ENCODE measurements at places on chromosomes 4 and X. TPM values are rescaled to one million over a fixed set of nuclear protein-coding genes. Genes with fewer than 3 reads are reported as not detected.
A peak's percentile ranks its signal among the peaks of the same experiment; 100 is the strongest.

GRCh38 chrX:71859637-71860036 is 51.0 kb upstream of the NHSL2 start:
- DNase-seq = no peak

DNA sequence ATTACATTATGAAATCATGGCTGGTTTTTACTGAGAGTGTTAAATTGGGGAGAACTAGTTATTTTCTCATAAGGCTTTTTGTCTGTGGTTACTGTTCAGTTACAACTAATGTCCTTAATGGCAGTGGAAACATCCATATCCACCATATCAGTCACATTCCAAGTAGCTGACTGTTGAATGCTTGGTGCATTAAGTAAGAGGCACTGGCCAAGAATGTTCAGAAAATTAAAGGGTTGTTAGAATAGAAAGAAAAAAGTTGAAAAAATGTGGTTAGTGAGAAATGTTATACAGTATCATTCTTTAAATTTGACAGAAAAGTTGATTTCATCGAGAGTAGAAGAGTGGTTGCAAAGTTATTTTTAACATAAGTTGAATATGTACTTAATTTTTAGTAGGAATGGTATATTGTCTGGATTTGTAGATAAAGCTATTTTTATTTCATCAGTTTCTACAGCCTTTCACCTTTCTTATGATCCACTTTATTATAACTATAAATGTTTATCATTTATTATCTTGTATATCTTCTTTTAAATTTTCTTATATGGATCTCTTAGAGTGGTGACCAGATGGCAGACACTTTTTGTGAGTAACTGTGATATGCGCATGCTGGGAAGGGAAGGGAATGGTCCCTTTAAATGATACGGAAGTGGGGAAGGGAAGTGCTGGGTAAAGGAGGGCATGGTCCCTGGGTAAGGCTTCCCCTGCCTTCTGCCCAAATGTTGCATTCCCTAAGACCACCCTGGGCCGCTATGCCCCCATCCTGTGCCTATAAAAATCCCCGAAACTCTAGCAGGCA is 2407.1 kb downstream of the ARAP2 start:
- DNase-seq = no peak

- no peak for DNase-seq
These were observed 31.2 kb upstream of the VSIG4 start for GRCh38 chrX:66071126-66071525.

DNA sequence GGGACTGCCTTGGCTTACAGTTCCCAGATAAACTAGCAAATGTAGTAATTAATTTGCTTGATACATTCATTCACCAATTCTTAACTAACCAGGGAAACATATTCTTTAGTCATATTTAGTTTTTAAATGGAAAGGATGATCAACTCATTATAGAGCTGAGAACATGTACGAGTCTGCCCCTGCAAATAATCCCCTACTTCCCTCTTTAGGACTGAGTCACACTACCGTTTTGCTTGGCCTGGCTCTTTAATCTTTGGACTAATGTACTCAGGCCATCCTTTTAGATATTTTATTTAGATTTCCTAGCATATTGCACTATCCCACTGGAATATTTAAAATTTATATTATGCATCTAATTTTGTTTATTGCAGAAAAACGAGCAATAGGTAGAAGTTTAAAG is 105.5 kb upstream of the LCORL start:
- DNase-seq = no peak

DNA sequence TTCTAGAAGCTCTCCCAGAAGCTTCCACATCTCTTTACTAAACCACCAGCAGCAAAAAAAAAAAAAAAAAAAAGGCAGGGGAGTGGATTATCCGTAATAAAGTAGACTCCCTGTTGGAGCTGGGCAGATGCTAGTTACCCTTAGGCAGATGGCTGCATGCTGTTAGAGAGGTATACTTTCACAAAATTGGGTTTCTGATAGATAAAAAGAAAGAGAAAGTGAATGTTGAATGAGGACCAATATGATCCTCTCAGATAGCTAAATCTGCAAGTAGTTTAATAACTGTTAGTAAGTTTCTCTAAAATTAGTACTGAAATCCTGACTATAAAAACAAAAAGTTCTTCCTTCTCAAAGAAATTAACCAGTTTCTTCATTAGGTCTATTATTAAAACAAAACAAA is 195.4 kb downstream of the ANAPC10 start:
- DNase-seq = no peak

- peak; percentile 86 for DNase-seq
These were observed 622 bp downstream of the TAFAZZIN start for GRCh38 chrX:154411981-154412340.

DNA sequence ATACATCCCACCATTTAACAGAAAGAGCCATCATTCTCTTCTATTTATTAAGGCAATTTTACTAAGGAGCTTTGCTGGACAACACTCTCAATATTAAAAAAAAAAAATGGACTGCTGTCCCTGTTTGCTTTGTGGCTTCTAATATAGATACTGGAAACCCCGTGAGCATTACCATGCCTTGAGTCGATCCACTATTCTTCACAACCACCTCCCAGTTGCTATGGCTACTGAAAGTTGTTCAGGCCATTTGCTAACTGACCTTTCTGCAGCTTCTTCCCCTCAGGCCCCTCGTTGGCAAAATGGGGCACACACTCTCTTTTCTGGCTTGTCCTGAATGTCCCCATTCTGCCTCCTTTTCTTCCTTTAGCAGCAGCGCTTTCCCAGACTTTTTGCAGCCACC is 340.4 kb downstream of the NR3C2 start:
- no peak for DNase-seq

GRCh38 chr4:38503689-38504395 is 160.2 kb upstream of the KLF3 start:
- DNase-seq = no peak

DNA sequence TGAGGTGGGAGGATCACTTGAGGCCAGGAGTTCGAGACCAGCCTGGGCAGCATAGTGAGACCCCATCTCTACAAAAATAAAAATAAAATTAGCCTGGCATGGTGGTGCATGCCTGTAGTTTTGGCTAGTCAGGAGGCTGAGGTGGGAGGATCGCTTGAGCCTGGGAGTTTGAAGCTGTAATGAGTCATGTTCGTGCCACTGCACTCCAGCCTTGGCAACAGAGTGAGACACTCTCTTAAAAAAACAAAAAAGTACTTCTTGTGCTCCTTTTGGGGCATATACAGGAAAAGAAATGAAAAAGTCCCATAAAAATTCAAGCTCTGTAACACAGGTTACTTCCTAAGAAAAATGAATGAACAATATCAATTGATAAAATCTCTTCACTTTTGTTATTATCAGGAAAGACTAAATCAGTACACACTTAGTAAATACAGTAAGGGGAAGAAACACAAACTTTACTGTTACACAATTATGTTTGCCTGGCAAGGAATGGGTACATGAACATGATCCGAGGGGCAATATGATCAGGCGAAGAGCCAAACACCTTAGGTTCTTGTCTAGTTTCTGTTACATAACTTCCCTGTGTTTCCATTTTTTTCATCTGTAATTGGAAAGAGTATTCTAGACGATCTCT is 46.9 kb downstream of the CCDC158 start:
- DNase-seq = no peak

GRCh38 chr4:52976523-52977230 is 114.6 kb downstream of the RASL11B start:
- DNase-seq = no peak

GRCh38 chrX:48911412-48912182 is at the start of gene SLC35A2:
TSS of gene SLC35A2 (minus strand) at chrX:48911646. CDS start at chrX:48911636, 10 bp downstream.
- peak; percentile 94 for DNase-seq

GRCh38 chr4:145207934-145208333 is 27.5 kb upstream of the OTUD4 start:
- DNase-seq = no peak

DNA sequence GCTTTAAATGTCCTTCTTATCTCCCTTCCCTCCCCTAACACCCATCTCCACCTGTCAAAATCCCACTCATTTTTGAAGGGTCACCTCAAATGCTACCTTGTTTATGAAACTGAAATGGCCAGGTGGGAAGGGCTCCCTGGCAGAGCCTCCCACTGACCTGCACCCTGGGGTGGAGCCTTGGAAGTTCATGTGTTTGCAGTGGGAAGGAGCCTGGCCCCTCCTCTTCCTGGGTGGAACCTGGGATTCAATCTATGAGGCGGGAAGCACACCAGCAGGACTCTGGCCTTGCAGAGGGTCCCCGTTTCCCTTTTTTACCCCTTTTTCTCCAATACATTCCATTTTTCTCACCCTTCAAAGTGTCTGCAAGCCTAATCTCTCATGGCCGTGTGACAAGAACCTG is 197.4 kb downstream of the ENOX2 start:
- no peak for DNase-seq

- no peak for DNase-seq
These were observed 1.5 kb downstream of the ELF4 start for GRCh38 chrX:130108647-130109428.

GRCh38 chr4:26839016-26839415 is 21.6 kb upstream of the STIM2 start:
- DNase-seq = no peak

GRCh38 chr4:39118034-39118658 is 56.1 kb downstream of the KLHL5 start:
- DNase-seq = no peak

GRCh38 chr4:140556372-140557085 is 12.2 kb downstream of the UCP1 start:
- DNase-seq = no peak

GRCh38 chr4:38129460-38130227 is 169.4 kb downstream of the PTTG2 start:
- DNase-seq = no peak

GRCh38 chrX:109294097-109294814 is 187.6 kb downstream of the GUCY2F start:
- no peak for DNase-seq

DNA sequence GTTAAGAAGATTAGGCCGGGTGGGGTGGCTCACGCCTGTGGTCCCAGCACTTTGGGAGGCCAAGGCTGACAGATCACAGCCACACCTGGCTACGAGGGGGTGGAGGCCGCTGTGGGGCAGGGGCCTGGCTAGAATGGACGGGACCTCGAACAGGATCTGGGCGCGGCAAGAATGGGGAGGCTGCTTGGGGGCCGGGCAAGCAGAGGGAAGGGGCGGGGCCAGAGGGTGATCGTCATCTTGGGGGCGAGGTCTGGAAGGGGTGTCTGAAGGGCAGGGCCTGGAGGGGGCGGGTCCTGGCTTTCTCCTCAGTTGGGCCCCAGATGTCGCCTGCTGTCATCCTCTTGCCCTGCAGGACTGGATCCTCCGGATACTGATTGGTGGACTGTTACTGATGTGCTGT is 57.3 kb upstream of the ENPEP start:
- no peak for DNase-seq

DNA sequence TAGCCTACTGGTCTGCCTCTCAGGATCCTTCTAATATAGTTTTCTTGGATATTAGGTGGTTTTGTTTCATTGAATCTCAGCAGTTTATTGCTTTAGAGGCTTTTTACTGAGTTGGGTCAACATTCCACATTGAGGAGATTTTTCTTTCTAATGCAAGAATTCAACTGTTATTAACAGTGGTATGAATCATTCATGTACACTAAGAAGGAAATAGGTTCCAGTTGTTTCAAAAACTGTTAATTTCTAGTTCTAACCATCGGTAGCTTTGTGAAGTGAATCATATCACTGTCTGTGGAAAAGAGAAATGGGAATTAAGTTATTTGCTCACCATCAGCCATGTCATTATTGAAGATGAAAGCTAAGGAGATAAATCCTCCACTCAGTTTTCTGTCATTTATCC is 331.5 kb downstream of the RPA4 start:
- DNase-seq = no peak

- no peak for DNase-seq
These were observed 170.7 kb downstream of the HHIP start for GRCh38 chr4:144816668-144817067.

- DNase-seq = no peak
These were observed 818.1 kb downstream of the FSTL5 start for GRCh38 chr4:161345741-161346140.

DNA sequence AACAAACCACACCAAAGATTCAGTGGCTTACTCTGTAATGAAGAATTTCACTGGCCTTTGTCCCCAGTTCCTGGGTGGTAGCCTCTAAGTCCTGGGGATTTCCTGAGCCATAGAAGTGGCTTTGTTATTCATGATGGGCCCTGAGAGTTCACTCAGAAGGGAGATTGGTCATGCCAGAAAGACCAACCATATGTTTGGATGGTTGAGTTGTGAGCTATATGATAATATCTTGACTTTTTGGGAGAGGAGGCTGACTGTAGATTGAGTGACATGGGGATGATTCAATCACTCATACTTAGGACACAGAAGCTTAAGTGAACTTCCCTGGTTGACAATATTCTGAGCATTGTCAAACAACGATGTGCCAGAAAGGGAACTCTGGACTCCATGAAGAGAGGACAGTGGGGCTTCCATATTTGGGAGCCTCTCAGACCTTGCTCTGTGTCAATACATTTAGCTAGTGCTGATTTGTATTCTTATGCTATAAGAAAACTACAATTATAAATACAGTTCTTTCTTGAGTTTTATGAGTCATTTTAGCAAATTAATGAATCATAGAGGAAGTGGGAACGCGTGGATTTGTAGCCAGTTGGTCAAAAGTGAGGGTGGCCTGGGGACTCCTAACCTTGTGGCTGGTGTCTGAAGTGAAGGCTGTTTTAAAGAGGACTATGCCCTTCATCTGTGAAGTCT is 392.0 kb downstream of the GBA3 start:
- DNase-seq = no peak

GRCh38 chr4:7048642-7049041 is 5.5 kb downstream of the TADA2B start:
- no peak for DNase-seq

The BEND2 gene
- total RNA-seq = 0.24 TPM

The CXXC4 gene
- 2.5 TPM for total RNA-seq

The GPC3 gene
- 1.6 TPM for total RNA-seq

The ATP8A1 gene
- total RNA-seq = 22.1 TPM

The TIMP1 gene
- 255 TPM for total RNA-seq

The MAGEA10 gene
- total RNA-seq = not detected

The PITX2 gene
- total RNA-seq = 1.0 TPM

The GAGE12E gene
- not detected for total RNA-seq

The ART3 gene
- total RNA-seq = 57.0 TPM

The CXCL10 gene
- total RNA-seq = 2.3 TPM

The RTL9 gene
- total RNA-seq = 0.35 TPM

The SPARCL1 gene
- total RNA-seq = 202 TPM

Data from cardiac septum (tissue), 1 donor.